ENCODE measurements at places on chromosomes 6 and 20. TPM values are rescaled to one million over a fixed set of nuclear protein-coding genes. Genes with fewer than 3 reads are reported as not detected.

Gene SAPCD1
- 10.5 TPM for polyA plus RNA-seq

Gene HLA-F
- polyA plus RNA-seq: 6.8 TPM

Gene CAP2
- polyA plus RNA-seq: 27.0 TPM

Gene TNNC2
- 8.8 TPM for polyA plus RNA-seq

Gene RHAG
- polyA plus RNA-seq: 0.27 TPM

Gene TRIM10
- 0.14 TPM for polyA plus RNA-seq

Gene B4GALT5
- polyA plus RNA-seq: 67.7 TPM

Gene PNLDC1
- 0.63 TPM for polyA plus RNA-seq

Gene BPI
- polyA plus RNA-seq: not detected

Gene RBBP8NL
- not detected for polyA plus RNA-seq

Gene CLPSL2
- not detected for polyA plus RNA-seq

Gene RNF182
- 29.2 TPM for polyA plus RNA-seq

Gene BTNL2
- polyA plus RNA-seq: 0.67 TPM

Gene FAM209B
- not detected for polyA plus RNA-seq

Gene OTOR
- polyA plus RNA-seq: 0.33 TPM

Gene KCNK16
- polyA plus RNA-seq: not detected

GRCh38 chr20:32110173-32110704 lies 725 bp downstream of the TM9SF4 start:
- H3K27me3 ChIP-seq: no peaks in the 10 kb centered on the region
- peaks cover 16% of the 10 kb centered on the region for H3K4me1 ChIP-seq
- H3K4me3 ChIP-seq: peak overlapping the region; percentile 96
- H3K36me3 ChIP-seq: peaks cover 3% of the 10 kb centered on the region

- H3K4me1 ChIP-seq: no peaks in the 10 kb centered on the region
- no peak overlapping the region for H3K4me3 ChIP-seq
- no peak overlapping the region for H3K27ac ChIP-seq
- no peaks in the 10 kb centered on the region for H3K36me3 ChIP-seq
These were observed 196.6 kb downstream of the ESR1 start for GRCh38 chr6:152004036-152004566.

GRCh38 chr6:163841733-163842132 lies 427.2 kb downstream of the QKI start:
- no peak for DNase-seq
- no peak overlapping the region for H3K4me3 ChIP-seq
- peaks cover 12% of the 10 kb centered on the region for H3K4me1 ChIP-seq
- no peaks in the 10 kb centered on the region for H3K27me3 ChIP-seq
- H3K36me3 ChIP-seq: no peaks in the 10 kb centered on the region

DNA sequence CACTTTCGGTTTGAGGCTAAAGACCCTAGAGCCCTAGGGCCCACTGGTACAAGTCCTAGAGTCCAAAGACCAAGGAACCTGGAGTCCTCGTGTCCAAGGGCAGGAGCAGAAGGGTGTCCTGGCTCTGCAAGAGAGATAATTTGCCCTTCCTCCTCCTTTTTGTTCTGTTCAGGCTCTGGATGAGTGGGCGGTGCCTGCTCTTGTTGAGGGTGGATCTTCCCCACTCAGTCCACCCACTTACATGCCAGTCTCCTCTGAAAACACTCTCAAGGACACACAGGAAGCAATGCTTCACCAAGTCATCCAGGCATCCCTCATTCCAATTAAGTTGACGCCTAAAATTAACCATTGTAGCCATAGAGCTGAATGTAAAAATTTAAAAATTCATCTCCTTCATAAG lies 102.1 kb downstream of the UST start:
- H3K36me3 ChIP-seq: no peaks in the 10 kb centered on the region
- H3K27ac ChIP-seq: no peak overlapping the region
- no peaks in the 10 kb centered on the region for H3K27me3 ChIP-seq
- H3K4me1 ChIP-seq: peaks cover 11% of the 10 kb centered on the region
- no peak overlapping the region for H3K4me3 ChIP-seq
- DNase-seq: no peak

GRCh38 chr20:36116807-36117441 lies 37.6 kb upstream of the EPB41L1 start:
- no peaks in the 10 kb centered on the region for H3K27me3 ChIP-seq
- no peak overlapping the region for H3K27ac ChIP-seq
- H3K4me1 ChIP-seq: peaks cover 15% of the 10 kb centered on the region

DNA sequence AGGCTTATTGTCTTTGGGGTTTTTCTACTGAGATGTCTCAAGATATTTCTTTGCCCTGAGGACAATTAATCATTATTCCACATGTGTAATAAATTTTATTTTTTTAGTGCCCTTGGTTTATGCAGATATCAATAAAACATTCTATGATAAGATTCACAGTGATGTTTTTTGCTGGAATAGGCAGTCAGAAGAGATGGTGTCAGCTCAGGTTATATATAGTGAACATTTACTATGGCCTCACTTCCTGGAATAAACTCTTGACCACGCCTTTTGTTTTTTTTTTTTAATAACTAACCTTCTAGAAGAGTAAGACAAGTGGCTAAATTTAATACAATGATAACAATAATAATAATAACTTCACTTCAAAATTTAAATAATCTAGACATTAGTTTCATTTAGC lies 209.7 kb downstream of the TRDN start:
- H3K4me1 ChIP-seq: no peaks in the 10 kb centered on the region
- H3K27me3 ChIP-seq: no peaks in the 10 kb centered on the region
- H3K27ac ChIP-seq: no peak overlapping the region

GRCh38 chr20:57705127-57705899 lies 4.5 kb downstream of the PMEPA1 start:
- no peaks in the 10 kb centered on the region for H3K27me3 ChIP-seq
- H3K36me3 ChIP-seq: no peaks in the 10 kb centered on the region
- H3K27ac ChIP-seq: no peak overlapping the region
- peaks cover 59% of the 10 kb centered on the region for H3K4me1 ChIP-seq

- no peak overlapping the region for H3K4me3 ChIP-seq
- H3K36me3 ChIP-seq: no peaks in the 10 kb centered on the region
- no peaks in the 10 kb centered on the region for H3K4me1 ChIP-seq
- no peaks in the 10 kb centered on the region for H3K27me3 ChIP-seq
- no peak overlapping the region for H3K27ac ChIP-seq
These were observed 973.6 kb downstream of the EYS start for GRCh38 chr6:64733433-64733832.

DNA sequence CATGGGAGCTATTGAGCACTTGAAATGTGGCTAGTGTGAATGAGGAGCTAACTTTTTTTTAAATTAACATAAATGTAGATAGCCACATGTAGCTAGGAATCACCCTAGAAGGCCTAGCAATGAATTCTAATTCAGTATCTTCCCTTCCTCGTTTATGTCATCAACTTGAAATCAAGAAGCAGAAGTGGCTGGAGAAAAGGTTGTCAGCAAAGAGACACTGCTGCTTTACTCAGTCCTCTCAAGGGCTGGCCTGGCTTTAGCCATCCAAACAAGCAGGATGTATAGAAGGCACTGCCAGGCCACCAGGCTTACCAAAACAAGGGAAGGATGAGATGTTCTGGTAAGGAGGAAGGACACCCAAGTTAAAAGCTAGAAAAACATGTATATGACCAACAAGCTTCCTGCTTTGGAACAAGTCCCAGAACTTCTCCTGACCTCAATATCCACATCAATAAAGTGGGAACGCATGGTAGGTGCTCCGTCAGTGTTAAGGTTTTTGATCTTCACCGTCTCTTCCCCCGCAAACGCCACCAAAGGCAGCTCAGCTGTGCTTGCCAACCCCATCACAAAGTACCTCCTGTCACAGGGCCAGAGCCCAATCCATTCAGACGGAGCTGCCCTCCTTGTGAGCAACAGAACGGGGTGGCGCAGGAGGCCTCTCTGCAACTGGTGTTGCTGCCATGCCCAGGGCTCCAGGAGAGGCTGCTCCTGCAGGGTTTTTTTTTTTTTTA lies 235.8 kb upstream of the RIN2 start:
- H3K36me3 ChIP-seq: peaks cover 3% of the 10 kb centered on the region
- H3K27ac ChIP-seq: no peak overlapping the region
- no peaks in the 10 kb centered on the region for H3K4me1 ChIP-seq
- no peak overlapping the region for H3K4me3 ChIP-seq

GRCh38 chr20:48901326-48901725 lies 20.2 kb upstream of the ARFGEF2 start:
- peaks cover 7% of the 10 kb centered on the region for H3K4me1 ChIP-seq
- no peak for DNase-seq
- no peaks in the 10 kb centered on the region for H3K36me3 ChIP-seq
- H3K27ac ChIP-seq: no peak overlapping the region
- H3K27me3 ChIP-seq: no peaks in the 10 kb centered on the region

DNA sequence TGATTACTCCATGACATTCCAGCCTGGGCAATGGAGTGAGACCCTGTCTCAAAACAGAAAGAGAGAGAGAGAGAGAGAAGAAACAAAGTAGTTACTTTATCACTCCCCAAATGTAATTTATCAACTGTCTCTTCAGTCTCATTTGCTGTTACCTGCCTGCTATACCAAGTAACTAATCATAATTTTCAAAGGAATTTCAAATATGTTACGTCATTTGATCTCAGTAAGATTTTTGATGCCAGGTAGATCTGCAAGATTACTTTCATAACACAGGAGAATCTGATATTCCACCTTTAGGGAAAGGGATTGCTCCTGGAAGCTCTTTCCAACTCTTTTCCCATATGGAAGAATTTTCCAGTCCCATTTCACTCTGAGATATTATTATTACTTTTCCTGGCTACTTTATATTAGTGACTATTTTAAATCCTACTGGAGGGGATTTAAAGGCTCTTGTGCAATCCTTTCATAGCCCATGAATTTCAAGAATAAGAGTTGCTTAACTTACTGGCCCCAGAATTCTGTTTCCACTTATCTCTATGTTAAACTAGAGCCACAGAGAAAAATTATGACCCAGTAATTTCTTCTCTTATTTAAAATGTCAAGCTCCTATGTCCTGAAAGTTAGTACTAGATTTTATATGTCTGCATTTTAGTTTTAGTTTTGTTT lies 390.2 kb upstream of the FLRT3 start:
- no peak overlapping the region for H3K4me3 ChIP-seq
- H3K4me1 ChIP-seq: no peaks in the 10 kb centered on the region
- no peaks in the 10 kb centered on the region for H3K36me3 ChIP-seq
- DNase-seq: no peak
- no peaks in the 10 kb centered on the region for H3K27me3 ChIP-seq

GRCh38 chr6:106773996-106774629 lies 144.7 kb downstream of the QRSL1 start:
- no peak overlapping the region for H3K27ac ChIP-seq
- H3K4me1 ChIP-seq: peaks cover 13% of the 10 kb centered on the region
- no peaks in the 10 kb centered on the region for H3K27me3 ChIP-seq
- H3K4me3 ChIP-seq: no peak overlapping the region
- H3K36me3 ChIP-seq: no peaks in the 10 kb centered on the region

DNA sequence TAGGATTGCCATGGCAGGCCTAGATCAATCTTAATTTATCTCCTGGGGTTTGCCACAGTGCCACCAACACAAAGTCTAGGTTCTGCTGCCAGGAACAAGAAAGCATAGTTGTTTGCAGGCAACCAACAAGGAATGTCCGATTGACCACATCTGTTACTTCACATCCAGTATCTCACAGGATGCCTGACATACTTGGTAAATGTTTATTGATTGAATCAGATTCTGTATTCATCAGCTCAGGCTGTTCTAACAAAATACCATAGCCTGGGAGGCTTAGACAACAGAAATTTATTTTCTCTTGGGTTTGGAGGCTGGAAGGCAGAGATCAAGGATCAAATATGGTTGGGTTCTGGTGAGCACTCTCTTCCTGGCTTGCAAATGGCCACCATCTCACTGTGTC lies 26.3 kb upstream of the MC3R start:
- no peak for DNase-seq
- no peaks in the 10 kb centered on the region for H3K36me3 ChIP-seq
- H3K4me3 ChIP-seq: no peak overlapping the region
- no peak overlapping the region for H3K27ac ChIP-seq
- no peaks in the 10 kb centered on the region for H3K4me1 ChIP-seq

GRCh38 chr6:5462856-5463255 lies 201.5 kb downstream of the FARS2 start:
- no peaks in the 10 kb centered on the region for H3K4me1 ChIP-seq
- no peaks in the 10 kb centered on the region for H3K36me3 ChIP-seq
- DNase-seq: no peak
- H3K27me3 ChIP-seq: no peaks in the 10 kb centered on the region
- H3K27ac ChIP-seq: no peak overlapping the region

- no peaks in the 10 kb centered on the region for H3K27me3 ChIP-seq
- no peak for DNase-seq
- peaks cover 4% of the 10 kb centered on the region for H3K36me3 ChIP-seq
These were observed 29.7 kb upstream of the GATA5 start for GRCh38 chr20:62505337-62506045.

- DNase-seq: no peak
- H3K27ac ChIP-seq: no peak overlapping the region
- no peak overlapping the region for H3K4me3 ChIP-seq
- no peaks in the 10 kb centered on the region for H3K4me1 ChIP-seq
- H3K27me3 ChIP-seq: no peaks in the 10 kb centered on the region
These were observed 43.4 kb downstream of the HLA-C start for GRCh38 chr6:31228476-31228875.

GRCh38 chr6:13712599-13712898 lies 914 bp upstream of the RANBP9 start:
- H3K36me3 ChIP-seq: no peaks in the 10 kb centered on the region
- peaks cover 3% of the 10 kb centered on the region for H3K4me1 ChIP-seq

GRCh38 chr6:10478187-10479040 lies 42.7 kb upstream of the GCNT2 start:
- no peak overlapping the region for H3K27ac ChIP-seq
- peak; percentile 17 for DNase-seq
- no peaks in the 10 kb centered on the region for H3K4me1 ChIP-seq
- no peak overlapping the region for H3K4me3 ChIP-seq

DNA sequence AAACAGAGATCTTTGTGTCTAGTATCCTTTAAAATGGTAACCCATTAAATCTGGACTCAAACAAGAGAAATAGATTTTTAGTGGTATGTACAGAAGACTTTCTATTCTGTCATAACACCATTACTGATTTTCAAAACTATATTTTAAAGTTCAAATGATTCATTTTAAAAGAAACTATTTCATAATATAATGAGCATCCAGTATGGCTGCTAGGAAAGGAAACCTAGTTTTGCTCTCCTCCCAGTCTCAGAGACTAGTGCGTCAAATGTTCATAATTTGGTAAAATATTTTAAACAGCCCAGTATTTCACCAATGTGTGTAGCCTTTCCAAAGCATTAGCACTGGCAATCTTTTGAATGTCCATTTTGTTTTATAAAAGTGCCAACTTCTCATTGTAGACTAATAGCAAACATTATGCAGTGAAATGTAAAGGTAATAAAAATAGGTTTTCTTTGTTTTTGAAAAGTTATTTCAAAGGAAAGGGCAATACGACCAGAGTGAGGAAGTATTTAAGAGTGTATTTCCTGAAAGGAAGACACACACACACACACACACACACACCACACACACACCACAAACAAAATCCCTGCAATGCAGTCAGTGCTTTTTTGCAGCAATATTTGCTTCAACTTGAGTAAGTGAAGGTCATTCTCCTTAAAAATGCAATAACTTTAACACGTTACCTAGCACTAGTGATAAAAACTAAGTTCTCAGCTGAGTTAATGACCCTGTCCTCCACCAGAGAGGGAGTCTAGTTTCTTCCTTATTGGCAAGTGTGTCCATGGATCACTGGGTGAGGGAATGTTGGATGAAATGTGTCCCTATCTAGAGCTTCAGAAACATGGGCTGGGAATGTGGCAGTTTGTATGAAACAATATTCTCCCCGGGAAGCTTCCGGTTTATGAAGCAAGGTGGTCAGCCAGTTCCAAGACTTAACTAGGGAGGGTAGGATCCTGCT lies 4.6 kb downstream of the PPP1R3G start:
- no peak overlapping the region for H3K4me3 ChIP-seq
- DNase-seq: no peak
- peaks cover 24% of the 10 kb centered on the region for H3K27me3 ChIP-seq
- no peaks in the 10 kb centered on the region for H3K36me3 ChIP-seq
